Testis (tissue), 5 donors: ENCODE measurements at places on chromosomes 7 and 10. TPM values are rescaled to one million over a fixed set of nuclear protein-coding genes. Genes with fewer than 3 reads are reported as not detected.

DNA sequence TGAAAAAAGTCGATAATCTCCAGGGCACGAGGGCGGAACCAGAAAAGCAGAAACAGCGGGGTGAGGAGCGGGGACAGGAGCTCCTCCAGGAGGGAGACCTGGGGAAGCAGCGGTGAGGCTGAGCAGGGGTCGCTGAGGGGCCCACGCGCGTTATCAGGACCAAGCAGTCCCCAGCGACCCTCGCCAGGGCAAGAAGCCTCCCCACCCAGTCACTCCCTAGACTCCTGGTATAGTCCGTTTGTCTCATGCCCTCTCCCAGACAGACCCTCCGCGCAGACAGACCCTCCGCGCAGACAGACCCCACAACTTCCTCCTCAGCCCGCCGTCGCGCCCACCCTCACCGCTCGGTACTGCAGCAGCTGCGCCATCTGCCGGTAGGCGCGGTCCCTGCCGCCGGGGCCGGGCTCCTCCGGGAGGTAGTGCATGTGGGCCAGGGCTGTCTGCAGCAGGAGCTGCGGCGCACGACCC is 6.3 kb downstream of the ATG9B start:
- peak overlapping the region; percentile 21 for H3K4me3 ChIP-seq
- H3K27ac ChIP-seq = no peak overlapping the region
- no peaks in the 10 kb centered on the region for H3K27me3 ChIP-seq
- peak; percentile 79 for DNase-seq

The HPS6 gene
- total RNA-seq = 23.2 TPM

The ADD3 gene
- 240 TPM for total RNA-seq

The DYNC1I1 gene
- 5.0 TPM for total RNA-seq

DNA sequence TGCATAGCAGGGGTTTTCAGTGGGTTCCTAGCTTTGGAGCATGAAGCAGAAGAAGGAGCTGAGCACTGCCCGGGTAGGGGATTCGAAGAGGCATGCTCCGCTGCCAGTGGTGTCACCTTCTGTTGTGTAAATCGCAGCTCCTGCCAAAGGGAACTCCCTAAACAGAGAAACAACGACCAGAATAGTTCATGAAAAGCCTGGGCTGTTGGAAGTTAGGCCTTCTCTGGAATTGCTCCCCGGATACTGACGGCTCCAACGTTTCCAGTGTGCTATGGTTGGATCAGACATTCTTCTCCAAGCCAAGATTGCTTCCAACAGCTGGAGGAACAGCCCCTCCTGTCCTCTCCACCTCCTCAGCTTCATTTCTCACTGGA is 546.0 kb upstream of the FZD8 start:
- DNase-seq = no peak
- no peak overlapping the region for H3K4me3 ChIP-seq
- H3K27me3 ChIP-seq = no peaks in the 10 kb centered on the region
- no peaks in the 10 kb centered on the region for H3K4me1 ChIP-seq
